Esophagus squamous epithelium (tissue), 5 donors: ENCODE measurements at places on chromosomes 13 and 19.

- DNase-seq = no peak
Observed at GRCh38 chr19:7678971-7679751, 1.5 kb upstream of the TRAPPC5 start.

DNA sequence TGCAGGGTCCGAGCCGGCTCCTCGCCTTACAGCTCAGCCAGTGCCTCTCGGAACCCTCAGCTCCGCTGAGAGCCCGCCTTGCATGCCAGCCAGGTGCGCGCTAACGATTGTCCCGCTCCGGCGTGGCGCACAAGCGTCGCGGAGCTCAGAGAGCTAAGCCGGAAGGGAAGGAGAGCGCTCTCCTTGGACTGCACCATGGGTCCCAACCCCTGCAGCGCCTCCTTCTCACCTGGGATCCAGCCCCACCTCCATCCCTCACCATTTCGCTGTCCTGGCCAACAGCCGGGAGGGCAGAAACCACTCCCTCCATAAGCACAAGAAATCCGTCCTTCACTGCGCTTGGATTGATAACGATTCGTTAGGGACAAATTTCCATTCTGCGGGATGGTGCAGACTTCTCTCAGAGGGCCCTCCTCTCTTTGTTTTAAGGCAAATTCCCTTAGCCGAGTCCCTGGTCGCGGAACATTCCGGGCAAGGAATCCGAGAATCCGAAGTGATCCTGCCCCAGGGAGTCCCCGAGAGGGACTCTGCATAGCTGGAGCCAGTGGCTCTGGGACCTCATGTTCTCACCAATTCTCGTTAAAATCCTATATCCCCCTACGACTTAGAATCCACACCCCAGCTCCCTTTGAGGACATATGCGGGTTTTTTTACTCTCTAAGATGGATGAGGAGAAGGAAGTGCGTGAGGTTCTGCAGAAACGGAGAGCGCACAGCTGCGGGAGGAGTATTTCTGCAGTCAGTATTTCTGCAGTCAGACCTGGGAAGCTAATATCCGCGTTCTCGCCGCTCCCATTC lies 2.8 kb downstream of the GSX1 start:
- DNase-seq = no peak

GRCh38 chr19:30670011-30670329 lies 297.8 kb downstream of the ZNF536 start:
- no peak for DNase-seq

DNA sequence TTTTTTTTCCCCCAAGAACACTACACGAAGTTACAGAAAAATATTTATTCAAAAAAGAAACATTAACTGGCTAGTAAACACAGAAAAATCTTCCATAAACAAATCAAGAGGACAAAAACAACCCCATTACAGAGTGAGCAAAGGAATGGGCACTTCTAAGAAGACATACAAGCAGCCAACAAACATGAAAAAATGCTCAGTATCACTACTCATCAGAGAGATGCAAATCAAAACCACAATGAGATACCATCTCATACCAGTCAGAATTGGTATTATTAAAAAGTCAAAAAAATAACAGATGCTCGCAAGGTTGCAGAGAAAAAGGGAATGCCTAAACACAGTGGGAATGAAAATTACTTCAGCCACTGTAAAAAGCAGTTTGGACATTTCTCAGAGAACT lies 131.7 kb downstream of the UGGT2 start:
- no peak for DNase-seq

DNA sequence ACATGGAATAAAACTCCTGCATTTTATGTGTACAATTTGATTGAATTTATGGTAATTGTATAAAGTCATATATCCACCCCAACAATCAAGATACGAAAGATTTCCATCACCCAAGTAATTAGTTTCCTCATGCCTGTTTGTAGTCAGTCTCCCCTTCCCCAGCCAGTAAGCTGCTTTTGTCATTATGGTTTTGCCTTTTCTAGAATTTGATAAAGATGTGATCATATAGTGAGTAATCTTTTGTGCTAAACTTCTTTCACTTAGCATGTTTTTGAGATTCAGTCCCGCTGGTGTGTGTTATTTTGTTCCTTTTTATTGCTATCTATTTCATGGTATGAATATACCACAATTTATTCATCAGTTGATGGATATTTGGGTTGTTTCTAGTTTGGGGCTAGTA lies 16.0 kb downstream of the ITM2B start:
- no peak for DNase-seq

- no peak for DNase-seq
Observed at GRCh38 chr13:51523082-51523518, 61.2 kb upstream of the WDFY2 start.

GRCh38 chr13:40408602-40409001 lies 257.8 kb downstream of the FOXO1 start:
- no peak for DNase-seq

DNA sequence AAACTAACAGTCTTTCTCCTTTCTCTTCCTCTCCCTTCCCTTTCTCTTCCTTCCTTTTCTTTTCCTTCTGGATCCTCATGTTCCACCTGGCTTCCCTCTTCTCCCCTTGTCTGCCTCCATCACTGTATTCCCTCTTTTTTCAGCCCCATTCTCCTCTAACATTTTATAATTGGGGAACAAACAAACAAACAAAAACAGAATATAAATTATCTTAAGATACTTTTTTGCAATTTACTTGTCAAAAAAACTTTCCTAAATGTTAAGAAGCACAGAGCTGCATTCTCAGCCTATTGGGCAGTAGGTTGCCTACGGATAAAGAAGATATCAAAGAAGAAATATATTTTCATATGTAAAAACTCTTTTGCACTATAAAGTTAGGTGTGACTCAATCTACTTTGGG lies 1382.2 kb upstream of the MIR17HG start:
- DNase-seq = no peak

GRCh38 chr19:39637891-39638290 lies 17.8 kb upstream of the LGALS16 start:
- no peak for DNase-seq

DNA sequence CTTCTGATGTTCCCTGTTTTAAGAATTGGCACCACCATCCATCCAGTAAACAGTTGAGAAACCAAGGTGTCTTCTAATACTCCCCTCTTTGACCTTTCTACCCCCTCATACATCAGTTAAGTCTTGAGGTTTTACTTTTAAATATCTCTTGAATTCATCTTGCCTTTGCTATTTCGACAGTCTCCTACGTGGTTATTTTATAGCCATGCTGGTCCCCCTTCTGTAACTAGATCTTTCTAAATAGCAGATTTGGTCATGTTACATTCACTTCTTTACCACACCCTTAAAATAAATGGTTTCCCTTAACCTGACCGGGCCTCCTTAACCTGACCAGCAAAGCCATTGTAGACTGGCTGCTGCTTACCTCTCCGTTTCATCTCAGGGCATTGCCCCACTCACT lies 5.4 kb downstream of the GPR180 start:
- no peak for DNase-seq

- no peak for DNase-seq
Observed at GRCh38 chr13:45219938-45220375, 19.1 kb upstream of the KCTD4 start.

DNA sequence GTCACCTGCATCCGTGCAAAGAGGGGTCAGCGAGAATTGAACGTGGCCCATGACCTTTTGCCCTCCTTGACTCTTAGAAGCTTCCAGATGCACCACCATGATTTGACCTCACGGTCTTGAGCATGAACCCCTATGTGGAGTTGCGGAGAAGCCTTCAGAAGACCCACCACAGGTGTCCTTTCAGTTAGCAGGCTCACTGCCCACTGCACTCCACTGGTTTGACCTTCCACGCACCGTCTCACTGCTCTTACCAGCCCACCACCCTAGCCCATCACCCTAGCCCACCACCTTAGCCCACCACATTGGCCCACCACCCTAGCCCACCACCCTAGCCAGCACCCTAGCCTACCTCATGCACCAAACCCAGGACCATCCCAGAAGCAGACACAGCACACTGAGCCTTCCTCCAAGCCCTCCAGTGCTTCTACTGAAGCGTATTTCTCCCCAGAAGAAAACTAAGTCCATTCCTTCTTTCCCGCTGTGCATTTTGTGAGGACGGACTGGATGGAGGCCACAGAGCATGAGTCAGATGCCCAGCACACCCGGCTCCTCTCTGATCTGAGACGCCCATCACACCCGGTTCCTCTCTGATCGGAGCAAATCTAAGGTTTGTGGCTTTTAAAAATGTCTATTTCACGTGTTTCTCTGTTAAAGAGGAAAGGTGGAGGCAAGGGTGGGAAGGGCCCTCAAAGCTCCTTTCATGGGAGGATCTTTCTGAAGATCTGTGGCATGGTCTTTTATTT lies 45.8 kb downstream of the SOX1 start:
- no peak for DNase-seq

DNA sequence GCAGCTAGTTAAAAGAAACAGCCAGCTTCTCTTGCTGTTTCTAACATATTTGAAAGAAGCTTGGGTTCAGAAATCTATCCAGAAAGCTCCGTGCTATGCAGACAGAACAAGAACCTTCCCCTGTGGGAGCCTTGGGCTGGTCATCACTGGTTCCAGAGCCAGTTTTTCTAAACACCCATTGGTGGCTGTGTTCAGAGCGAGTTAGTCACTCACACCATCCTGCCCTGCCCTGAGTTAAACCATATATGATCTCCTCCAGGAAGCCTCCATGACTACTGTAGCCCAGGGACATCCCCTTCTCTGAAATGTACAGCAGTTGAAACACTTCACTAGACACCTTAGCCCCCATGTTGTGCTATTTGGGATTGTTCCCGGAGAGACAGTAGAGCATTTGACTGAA lies 200.8 kb upstream of the SGCG start:
- no peak for DNase-seq

DNA sequence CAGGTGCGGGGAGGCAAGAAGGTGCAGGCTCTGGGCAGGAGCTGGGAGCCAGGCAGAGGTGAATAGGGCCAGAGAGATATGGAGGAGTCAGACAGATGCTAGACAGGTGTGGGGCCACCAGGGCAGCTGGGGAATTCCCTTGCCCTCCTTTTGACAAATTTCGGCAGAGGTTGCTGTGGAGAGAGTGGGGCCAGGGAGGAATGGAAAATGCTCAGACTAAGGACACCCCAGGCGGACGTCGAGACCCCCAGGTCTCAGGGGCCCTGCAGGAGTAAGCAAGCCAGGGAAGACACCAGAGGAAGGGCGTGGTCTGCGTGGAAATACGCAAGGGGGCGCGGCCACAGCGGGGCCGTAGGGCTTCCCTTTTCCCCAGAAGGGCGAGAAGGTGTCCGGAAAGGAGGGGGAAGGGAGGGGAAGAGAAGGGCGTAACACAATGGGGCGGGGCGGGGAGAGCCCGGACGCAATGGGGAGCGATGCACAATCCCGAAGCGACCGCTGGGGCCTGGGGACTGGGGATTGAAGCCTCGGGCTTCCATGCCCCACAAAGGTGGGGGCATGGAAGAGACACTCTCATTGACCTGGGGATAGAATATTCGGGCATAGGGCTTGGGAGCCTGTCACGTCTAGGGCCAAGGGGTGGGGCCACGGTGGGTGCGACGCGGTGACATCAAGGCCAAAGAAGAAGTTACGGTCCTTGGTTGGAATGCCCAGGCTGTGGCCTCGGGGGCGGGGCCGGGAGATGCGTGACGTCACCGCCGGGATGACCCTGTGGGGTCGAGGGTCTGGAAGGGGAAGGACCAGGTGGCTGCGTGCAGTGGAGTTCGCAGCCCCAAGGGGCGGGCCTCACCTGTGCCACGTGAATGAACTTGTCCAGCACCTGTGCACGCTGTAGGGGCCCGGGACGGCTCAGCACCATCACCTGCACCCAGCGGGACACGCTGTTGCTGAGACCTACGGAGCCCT lies 8.2 kb downstream of the RASGRP4 start:
- DNase-seq = no peak

GRCh38 chr19:18167975-18168645 lies 5.5 kb upstream of the IFI30 start:
- no peak for DNase-seq

- no peak for DNase-seq
Observed at GRCh38 chr13:113393226-113393562, 29.3 kb upstream of the GRTP1 start.

GRCh38 chr19:30686176-30686820 lies 314.1 kb downstream of the ZNF536 start:
- no peak for DNase-seq

- DNase-seq = no peak
Observed at GRCh38 chr13:84237143-84237542, 354.9 kb upstream of the SLITRK1 start.

GRCh38 chr13:32642858-32643257 lies 56.6 kb downstream of the PDS5B start:
- DNase-seq = no peak

- DNase-seq = no peak
Observed at GRCh38 chr13:51058461-51059167, 52.5 kb downstream of the C13orf42 start.

DNA sequence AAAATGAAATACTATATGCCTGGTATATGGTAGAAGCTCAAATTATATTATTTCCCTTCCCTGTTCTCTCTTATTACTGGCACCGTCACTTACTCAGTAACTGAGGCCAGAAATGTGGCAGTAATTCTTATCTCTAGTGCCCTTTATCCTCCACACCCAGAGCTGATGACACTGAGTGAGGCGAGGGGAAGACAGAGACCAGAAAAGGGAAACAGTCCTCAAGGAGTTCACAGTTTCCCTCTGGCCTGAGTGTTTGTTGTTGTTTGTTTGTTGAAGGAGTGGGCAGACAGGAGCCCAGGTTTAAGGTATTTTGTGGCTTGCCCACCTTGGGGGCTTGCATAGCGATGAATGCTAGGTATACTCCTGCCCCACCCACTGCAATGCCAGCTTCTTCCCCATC lies 101.5 kb upstream of the FNDC3A start:
- DNase-seq = no peak

GRCh38 chr19:46413262-46414031 lies at the start of gene CCDC8:
TSS of gene CCDC8 (minus strand) at chr19:46413564. CDS start at chr19:46412810, 754 bp downstream.
- no peak for DNase-seq

- DNase-seq = no peak
Observed at GRCh38 chr19:34269081-34269480, 14.7 kb downstream of the GARRE1 start.

GRCh38 chr19:38478273-38478971 lies 44.9 kb downstream of the RYR1 start:
- DNase-seq = no peak

DNA sequence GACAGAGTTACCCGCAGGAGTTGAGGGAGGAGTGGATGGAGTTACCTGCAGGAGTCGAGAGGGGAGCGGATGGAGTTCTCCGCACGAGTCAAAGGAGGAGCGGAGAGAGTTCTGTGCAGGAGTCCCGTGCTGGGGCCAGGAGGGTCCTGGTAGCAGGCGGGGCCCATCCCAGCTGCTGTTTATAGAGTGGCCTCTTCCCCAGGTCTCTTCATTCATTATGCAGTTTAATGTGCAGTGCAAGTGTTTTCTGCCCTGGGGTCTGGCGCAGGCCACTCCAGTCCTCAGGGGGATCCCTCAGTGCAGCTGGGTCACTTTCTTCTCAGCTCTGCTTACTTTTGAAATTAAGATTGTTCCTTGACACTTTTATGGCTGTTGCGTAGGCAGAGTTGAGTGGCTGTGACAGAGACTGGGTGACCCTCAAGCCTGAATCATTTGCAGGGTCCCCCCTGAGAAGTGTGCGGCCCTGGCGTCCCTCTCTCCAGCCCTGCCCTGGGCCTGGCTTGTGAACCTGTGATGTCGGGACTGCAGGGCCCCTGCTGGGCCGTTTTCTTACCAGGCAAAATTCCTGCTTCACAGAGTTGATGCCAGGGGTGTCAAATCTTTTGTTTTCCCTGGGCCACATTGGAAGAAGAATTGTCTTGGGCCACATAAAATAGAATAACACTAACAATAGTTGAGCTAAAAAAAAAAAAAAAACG lies 17.9 kb downstream of the TFDP1 start:
- DNase-seq = no peak
